Mucosa of descending colon (tissue), 3 donors: ENCODE measurements at places on chromosomes 6 and 20. TPM values are rescaled to one million over a fixed set of nuclear protein-coding genes. Genes with fewer than 3 reads are reported as not detected.

ZNF217 gene
- 78.2 TPM for total RNA-seq

CYP39A1 gene
- 4.5 TPM for total RNA-seq

DDX43 gene
- 2.3 TPM for total RNA-seq

CD83 gene
- 2.2 TPM for total RNA-seq

PBOV1 gene
- total RNA-seq: not detected

GRCh38 chr20:36268440-36269342 is 32.4 kb downstream of the AAR2 start:
- DNase-seq: no peak

- DNase-seq: no peak
Observed at GRCh38 chr20:38113401-38114325, 51.4 kb downstream of the TGM2 start.

DNA sequence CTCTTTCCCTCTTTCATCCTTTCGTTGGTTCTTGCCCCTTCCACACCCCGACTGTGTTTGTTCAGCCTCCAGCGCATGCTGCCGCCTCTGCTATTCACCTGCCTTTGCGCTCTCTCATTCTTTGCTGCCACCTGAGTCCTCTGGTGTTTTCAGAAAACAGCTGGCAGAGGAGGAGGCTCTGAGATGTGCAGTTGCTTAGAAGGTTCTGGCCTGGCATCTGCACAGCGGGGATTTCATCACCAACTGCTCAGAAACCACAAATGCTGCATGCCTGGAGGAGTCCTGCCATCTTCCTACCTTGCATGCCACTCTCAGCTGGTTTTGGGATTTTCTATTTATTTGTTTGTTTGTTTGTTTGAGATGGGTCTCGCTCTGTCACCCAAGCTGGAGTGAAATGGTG is 39.2 kb upstream of the CLDN20 start:
- no peak for DNase-seq

DNA sequence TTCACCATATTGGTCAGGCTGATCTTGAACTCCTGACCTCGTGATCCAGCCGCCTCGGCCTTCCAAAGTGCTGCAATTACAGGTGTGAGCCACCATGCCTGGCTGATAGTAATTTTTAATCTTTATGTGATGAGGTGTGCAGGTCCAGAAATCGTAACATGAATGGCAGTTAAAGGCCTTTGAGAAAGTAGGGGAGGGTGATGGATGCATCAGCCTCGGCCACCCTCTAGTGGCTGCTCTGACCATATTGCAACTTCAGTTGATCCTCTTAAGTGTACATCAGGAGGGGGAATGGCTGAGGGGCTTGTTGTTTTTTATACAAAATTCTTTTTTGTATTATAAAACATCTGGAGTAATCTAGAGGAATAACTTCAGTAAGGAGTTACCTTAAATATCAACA is 193.0 kb downstream of the ZFAND3 start:
- DNase-seq: no peak

- no peak for DNase-seq
Observed at GRCh38 chr6:162829013-162829742, 101.4 kb downstream of the PACRG start.

DNA sequence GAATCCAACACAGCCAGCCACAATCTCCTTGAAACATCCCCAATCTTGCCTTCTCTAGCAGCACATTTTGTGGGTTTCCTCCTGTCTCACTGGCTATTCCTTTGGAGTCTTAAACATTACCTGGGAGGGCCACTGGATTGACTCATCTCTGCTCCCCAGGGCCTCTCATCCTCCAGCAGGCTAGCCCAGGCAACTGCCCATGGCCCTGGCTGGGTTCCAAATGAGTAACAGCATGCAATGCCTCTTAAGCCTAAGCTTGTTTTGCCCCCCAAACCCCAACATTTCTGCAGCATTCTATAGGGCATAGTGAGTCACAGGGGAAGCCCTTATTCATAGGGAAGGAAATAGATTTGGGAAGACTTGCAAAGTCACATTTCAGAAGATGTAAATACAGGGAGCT is 204.9 kb downstream of the FOXA2 start:
- no peak for DNase-seq
